ENCODE measurements at places on chromosomes 16 and 17.

DNA sequence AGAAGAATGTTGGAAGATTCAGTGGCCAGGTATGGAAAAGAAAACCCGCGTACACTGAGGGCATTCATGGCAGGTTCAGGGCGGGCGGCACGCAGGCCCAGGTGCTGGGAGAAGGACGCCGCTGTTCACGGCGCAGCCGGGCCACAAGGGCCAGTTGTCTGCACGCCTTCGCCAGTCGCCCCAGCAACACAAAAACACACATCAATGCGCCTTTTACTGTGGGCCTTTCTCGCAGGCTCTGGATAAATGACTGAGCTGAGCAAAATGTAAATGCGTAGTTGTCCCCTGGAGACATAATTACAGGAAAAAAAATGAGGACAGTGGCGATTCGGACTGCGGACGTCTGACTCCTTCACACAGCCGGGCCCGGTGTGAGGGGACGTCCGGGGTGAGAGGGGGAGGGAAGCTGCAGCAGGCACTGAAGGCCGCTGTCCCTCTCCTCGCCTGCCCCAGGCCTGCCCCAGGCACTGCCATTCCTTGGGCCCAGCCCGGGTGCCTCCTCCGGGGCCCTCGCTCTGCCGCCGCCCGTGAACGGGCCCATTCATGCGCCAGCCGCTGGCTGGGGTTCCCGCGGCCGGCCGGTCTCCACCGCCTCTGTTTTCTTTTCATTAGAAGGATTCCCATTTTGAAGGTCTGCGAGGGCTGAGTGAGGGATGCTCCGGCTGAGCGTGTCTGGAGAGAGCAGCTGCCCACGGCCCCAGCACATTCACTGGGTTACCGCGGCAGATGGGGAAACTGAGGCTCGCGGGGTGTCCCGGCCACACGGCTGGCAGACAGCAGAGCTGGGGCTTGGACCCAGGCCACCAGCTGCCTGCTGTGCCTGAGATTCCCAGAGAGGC, 6.5 kb upstream of the ZNF469 start:
- DNase-seq, result no peak

DNA sequence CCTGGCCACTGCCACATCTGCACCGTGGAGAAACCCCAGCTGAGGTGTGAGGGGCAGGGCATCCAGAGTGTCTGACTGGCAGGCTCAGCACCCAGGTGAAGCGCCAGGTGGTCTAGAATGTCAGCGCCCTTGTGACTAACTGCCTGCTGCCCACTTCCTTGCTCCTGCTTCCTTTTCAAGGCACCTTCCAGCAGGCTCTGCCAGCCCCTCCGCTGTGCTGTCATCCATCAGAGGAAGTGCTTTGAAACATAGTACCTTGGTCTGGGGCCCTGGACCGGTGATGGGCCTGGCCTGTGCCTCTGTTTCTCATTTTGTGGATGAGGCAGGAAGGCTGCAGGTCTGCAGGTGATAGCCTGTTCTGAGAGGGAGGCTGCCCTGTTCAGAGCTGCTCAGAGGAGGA, 5.5 kb downstream of the SPNS2 start:
- DNase-seq, result no peak

GRCh38 chr17:3986270-3986938, 22.2 kb upstream of the ATP2A3 start:
- no peak for DNase-seq

- no peak for DNase-seq
Measured at GRCh38 chr16:12158428-12158827, 181.9 kb downstream of the SNX29 start.

- no peak for DNase-seq
Measured at GRCh38 chr16:56933828-56934598, 2.1 kb downstream of the HERPUD1 start.

DNA sequence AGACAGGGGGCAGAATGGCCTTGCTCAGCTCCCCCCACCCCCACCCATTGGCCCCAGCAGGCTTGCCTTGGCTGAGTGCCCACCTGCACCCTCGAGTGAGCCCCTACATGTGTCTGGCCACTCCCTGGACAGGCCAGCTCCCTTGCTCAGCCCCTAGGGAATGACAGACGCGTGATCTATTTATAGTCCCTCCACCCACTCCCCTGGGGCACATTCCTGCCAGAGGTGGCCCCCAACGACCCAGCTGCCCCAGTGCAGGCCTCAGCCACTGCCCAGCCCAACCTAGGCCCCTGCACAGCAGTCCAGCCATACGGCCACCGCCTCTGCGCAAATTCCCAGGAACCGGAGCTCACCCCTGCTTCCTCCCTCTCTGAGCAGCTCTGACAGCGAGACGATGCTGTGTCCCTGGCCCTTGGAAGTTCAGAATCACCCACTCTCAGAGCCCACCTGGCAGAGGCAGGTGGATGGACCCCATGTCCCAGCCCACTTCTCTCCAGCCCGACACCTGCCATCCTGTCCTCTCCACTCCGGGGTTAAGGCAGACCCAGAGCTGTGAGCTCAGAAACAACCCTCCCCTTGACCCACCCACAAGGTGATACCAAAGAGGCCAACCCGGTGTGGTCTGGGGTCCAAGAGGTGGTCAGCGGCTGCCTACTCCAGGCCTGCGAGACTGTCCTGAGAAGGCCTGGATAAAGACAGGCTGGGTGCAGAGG, 11.5 kb upstream of the P2RX1 start:
- no peak for DNase-seq

DNA sequence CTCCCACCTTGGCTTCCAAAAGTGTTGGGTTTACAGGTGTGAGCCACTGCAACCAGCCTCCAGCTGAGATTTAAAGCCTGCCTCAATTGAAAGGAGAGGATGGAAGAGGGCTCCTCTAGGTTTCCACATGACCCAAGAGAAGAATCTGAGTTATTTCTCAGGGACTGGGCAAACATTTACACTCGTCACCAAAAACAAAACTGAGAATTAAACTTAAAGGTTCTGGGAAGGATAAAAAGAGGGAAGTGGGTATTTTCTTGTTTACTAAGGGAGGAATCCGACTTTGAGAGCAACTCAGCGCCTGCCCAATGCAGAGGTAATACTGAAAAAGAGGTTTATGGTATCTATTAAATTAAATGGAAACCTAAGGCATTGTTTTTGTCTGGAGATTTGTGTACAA, 13.3 kb downstream of the HOXB1 start:
- no peak for DNase-seq

- DNase-seq, result no peak
Measured at GRCh38 chr17:19703828-19704613, 12.4 kb downstream of the SLC47A2 start.

GRCh38 chr17:31798205-31798724, 60.8 kb downstream of the COPRS start:
- no peak for DNase-seq

GRCh38 chr17:13306310-13306962, 288.6 kb upstream of the ELAC2 start:
- DNase-seq, result peak; percentile 60

GRCh38 chr17:2195729-2196128, 107.9 kb downstream of the SMG6 start:
- DNase-seq, result no peak

GRCh38 chr16:79519448-79519847, 81.1 kb downstream of the MAF start:
- no peak for DNase-seq

GRCh38 chr17:27762527-27763305, 37.6 kb downstream of the NOS2 start:
- no peak for DNase-seq

GRCh38 chr16:87043231-87044031, 273.8 kb downstream of the C16orf95 start:
- no peak for DNase-seq

GRCh38 chr16:66131156-66131807, 235.2 kb upstream of the CDH5 start:
- no peak for DNase-seq

GRCh38 chr16:82368041-82368440, 198.0 kb upstream of the MPHOSPH6 start:
- DNase-seq, result peak; percentile 41

DNA sequence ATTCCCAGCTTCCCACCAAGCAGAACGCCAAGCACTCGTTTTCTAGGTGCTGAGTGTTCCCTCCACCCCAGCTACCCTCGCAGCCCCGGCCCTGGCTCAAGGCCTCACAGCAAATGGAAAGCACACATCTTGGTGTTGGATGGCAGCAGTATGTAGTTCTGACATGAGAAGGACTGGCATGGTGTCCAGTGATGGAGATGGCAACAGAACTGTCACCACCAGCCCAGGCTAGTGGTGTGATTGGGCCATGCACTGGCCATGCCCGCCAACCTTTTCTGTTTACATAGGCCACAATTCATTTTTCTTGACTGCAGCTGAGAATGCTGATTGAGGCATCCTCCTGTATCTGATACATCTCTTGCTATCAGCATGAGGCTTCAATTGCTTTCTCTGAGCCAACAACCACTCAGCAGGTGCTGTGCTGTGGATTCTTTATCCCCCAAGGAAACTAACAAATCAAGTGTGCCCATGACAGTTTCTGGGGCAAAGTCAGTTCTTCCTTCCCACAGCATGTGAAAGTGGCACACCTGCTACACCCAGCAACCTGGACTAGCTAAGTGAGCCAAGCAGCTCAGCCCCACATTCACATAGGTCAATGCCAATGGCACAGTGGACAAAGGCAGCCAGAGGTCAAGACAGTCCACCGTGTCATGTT, 3.8 kb downstream of the SLC12A4 start:
- no peak for DNase-seq

GRCh38 chr16:68993885-68994284, 111.6 kb upstream of the HAS3 start:
- DNase-seq, result peak; percentile 41

DNA sequence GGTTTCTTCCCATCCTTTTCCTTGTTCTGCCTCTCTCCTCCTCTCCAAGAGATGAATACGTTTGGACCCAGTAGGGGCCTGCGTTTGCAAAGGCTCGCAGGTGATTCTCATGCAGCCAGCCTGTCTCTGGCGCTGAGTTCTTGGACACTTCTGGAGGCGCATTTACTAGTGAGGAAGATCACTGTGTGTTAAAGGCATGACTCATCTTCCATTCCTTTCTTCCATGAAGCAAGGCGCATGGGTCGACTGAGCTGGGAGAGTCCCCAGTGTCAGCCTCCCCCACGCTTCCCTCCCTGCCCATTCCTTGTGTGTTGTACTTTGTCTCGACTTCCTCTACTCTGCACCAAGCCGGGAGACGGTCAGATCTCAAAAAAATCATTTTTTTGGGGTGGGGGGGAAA, 159.9 kb upstream of the EEF2KMT start:
- no peak for DNase-seq

GRCh38 chr17:7132511-7133094, 18.0 kb upstream of the ASGR2 start:
- DNase-seq, result no peak

GRCh38 chr17:78899361-78900260, 3.4 kb downstream of the CEP295NL start:
- DNase-seq, result no peak

- DNase-seq, result no peak
Measured at GRCh38 chr16:53433509-53433908, 762 bp upstream of the RBL2 start.

- no peak for DNase-seq
Measured at GRCh38 chr17:80443916-80444643, 29.1 kb downstream of the ENDOV start.

DNA sequence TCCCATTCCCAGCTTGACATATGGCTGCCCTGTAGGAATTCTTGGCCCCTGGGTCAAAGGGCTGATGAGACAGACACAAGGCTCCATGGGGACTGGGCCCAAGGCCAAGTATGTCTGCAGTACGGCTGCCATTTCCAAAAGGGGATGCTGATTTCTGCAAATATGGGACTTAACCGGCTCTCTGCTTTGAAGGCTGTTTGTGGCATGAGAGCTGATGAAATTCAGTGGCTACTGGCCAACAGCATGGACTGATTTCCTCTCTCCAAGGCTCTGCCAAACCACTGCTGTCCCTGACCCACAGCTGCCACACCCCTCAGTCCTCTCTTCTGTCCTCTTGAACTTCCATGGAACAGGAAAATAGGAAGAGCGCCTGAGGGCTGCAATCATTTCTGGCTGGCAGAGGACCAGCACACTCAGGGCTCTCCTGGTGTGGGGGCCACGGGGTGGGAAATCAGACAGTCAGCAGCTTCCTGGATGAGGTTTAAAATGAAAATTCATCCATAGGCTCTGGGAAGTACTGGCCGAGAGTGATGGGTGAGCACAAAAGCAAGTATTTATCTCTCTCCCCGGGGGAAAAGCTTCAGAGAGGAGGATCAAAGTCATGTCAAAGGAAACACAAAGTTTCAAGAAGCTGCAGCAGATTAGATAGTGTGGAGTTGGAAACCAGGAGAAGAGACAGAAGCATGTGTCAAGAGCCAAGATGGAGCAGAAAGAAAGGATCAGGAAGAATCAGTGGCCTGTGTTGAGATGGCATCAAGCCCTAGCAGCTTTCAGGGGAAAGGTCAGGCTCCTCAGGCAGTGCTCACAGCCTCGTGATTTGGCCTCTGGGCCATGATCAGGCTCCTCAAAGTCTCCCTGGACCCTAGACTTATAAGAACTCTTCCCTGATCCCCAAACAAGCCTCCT, 64.1 kb upstream of the SREBF1 start:
- DNase-seq, result peak; percentile 96

Measured in HTR-8/SVneo (cell line).